Left kidney (tissue), 8 donors: ENCODE measurements at places on chromosomes 2 and 18. TPM values are rescaled to one million over a fixed set of nuclear protein-coding genes. Genes with fewer than 3 reads are reported as not detected.
A peak's percentile ranks its signal among the peaks of the same experiment; 100 is the strongest.

Gene POTEJ
- not detected for polyA plus RNA-seq

- DNase-seq: no peak
Observed at GRCh38 chr2:233234264-233234663, 17.2 kb upstream of the ATG16L1 start.

Gene CCDC85A
- polyA plus RNA-seq: 1.2 TPM

DNA sequence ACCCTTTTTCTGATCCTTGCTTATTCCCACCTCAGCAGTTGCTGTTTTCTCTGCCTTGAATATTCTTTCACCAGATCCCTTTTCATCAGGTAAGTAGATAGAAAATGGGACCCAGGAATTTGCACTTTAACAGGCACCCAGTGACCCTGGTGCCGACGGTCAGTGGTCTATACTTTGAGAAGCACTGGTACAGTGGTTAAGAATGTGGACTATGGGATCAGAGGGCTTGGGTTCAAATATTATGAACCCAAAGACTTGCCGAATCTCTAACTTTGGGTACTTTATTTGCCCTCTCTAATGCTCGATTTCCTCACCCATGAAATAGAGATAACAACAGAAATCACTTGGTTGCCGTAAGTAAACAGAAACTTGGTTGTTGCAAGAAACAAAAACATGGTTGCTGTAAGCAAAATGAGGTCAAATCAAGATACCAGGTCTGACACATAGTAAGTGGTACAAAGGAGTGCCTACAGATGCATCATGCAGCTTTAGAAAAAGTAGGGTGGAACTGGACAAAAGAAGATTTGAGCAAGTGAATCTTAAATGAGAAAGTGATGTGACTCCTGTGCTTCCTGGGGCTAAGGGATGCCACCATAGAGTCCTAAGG is 69.5 kb upstream of the GLS start:
- no peak for DNase-seq

Gene C1QL2
- not detected for polyA plus RNA-seq

GRCh38 chr2:235054475-235054874 is 102.7 kb downstream of the SH3BP4 start:
- DNase-seq: no peak

DNA sequence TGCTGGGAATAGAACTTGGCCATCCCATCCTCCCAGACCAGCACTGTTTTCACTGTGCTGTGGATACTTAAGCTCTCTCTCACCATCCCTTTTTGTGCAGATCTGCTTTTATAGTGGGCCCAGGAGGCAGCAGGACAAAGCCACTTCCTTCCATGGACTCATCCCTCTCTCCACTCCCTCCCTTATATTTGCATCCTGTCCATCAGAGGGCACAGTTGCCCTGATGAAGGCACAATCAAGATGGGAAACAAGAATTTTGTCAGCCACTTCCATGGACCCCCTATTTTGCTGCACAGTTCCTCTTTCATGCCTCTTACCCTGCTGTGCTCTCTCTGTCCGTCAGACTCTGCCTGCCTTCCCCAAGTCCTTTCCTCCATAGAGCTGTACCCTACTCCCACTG is 338.7 kb downstream of the HRH4 start:
- no peak for DNase-seq

- no peak for DNase-seq
Observed at GRCh38 chr2:208363485-208363884, 43.1 kb upstream of the PTH2R start.

DNA sequence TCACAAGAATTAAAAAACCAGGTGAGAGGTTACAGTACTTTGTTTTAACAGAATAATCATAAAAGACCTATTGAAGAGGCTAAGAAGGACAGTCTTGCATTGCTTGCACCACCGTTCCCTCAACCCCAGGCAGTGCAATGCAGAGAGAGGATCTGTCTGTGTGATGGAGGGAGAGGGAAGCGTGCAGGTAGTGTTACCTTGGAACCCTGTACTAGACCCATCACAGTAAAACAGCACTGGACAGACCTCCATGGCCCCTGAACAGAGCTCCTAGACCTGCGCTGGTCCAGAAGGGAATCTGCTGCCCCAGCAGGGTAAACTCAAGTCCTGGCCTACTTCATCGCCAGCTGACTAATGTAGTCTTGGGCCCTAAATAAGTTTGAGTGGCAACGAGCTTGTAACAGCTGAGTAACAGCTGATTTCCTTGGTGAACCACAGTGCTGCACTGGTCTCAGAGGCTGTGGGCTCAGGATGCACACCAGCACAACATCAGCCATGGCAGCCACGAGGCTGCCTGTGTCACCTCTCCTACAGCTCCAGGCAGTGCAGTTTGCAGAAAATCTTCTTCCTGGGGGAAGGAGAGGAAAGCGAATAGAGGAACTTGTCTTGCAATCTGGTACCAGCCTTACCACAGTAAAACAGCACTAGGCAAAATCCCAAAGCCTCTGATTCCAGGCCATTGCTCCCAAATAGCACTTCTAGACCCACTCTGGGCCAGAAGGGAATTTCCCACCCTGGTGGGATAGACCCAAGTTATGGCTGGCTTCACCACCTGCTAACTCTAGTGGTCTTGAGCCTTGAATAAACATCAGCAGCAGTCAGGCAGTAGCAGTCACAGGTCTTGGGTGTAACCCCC is 417.2 kb downstream of the CDH7 start:
- no peak for DNase-seq

GRCh38 chr2:95299961-95300360 is 2.8 kb downstream of the KCNIP3 start:
- no peak for DNase-seq

Gene ATOH8
- polyA plus RNA-seq: 10.3 TPM

- DNase-seq: peak; percentile 75
Observed at GRCh38 chr2:136117909-136118818, at the start of gene CXCR4. TSS of gene CXCR4 (minus strand) at chr2:136118149. CDS start at chr2:136118060, 89 bp downstream.

DNA sequence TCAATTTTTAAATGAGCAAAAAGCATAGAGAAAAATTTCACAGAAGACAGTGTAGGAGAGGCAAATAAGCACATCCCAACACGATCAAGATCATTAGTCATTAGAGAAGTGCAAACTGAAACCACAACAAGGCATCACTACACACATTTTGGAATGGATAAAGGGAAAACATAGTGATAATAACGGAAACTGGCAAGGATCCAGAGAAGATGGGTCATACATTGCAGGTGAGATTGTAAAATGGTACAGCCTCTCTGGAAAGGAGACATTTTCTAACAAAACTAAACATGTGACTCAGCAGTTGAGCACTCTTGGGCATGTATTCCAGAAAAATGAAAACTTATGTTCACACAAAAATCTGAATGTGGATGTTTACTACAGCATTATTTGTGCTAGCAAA is 98.3 kb upstream of the TMEM17 start:
- no peak for DNase-seq

Gene CYP27A1
- polyA plus RNA-seq: 49.7 TPM

Gene PAX8
- polyA plus RNA-seq: 474 TPM

DNA sequence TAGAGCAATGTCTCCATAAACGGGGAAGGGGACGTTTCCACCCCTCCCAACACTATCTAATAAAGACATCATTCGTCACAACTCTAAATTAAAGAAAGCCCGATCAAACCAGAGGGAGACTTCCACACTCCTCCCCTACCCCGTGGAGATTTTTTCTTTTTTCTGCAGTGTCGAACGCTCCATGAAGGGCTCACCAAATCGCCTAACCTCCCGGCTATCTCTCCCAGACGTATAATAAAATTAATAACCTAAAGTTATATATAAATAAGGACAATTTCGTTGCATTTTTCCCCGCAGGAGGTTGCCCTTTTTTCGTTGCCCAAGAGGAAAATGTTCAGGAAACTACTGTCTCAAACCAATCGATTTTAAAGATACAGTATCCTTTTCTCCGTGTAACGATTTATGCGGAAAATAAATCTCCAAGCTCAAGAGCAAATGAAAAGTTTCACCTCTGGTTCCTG is 2.4 kb downstream of the EVX2 start:
- DNase-seq: peak; percentile 46

DNA sequence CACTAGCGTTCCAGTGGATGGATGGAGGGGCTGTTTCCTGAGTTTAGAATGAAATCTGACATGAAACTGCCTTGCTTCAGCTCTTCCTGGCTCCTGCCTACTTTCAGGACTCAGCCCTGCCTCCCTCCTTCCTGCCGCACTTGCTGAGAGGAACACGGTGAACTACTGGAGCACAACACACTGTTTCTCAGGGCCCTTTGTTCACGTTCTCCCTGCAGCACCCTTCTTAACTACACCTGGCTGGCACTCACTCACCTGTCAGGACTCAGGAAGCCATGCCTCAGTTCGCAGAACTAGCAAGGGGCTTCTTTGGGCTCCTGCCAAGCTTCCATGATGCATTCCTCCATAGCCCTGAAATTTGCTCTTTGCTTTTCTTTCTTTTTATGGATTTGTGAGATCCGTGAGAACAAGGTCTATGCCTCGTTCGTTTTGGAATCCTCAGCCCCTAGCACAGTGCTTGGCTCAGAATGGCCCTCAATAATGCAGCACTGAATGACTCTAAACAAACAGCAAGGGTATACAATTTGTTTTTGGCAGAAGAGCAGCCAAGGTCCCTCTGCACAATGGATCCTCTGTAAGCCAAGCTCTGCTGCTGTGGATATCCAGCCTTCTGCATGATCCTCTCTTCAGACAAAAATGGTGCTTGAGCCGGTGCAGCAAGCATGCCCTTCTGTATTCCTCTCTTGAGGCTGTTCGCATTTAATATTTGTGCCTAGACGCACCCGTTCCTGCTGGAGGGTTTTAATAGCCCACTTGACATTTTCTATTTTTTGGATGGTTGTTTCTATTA is 357.0 kb downstream of the TSN start:
- peak; percentile 19 for DNase-seq

DNA sequence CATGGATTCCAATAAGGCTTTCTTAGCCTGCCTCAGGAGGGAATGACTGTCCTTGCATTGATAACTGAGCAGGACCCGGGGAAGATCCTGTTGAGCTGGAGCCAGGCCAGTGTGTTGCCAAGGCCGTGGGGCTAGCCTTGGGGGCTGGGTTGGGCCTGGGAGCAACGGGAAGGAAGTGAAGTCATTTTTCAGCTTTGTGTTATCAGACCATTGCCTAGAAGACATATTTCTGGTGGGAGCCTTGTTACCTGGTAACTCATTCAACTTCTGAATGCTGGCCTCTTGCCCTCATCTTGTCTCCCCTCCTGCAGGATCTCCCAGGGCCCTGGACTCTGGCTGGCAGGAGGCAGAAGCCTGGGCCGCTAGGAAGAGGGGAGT is 92.7 kb upstream of the MGAT5 start:
- no peak for DNase-seq

DNA sequence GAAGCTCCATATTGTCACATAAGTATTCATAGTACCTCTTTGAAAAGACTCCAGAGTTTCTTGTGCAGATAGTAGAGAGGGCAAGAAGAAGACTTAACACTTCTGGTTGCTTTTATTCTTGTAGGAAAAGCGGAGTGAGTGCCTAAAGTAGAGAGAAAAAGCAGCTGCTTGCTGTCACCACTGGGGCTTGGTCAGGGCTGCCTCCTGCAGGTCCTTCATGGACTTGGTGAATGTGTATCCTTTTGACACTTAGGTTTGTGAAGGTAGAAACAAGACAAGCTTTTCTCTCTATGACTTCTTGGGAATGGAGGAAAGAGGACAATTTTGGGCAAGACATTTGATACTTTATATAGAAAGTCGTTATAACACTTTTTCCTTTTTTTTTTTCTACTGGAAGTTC is 312.8 kb upstream of the FANCL start:
- DNase-seq: no peak

Gene RMDN2
- 14.5 TPM for polyA plus RNA-seq

Gene FBXO41
- polyA plus RNA-seq: 2.1 TPM

DNA sequence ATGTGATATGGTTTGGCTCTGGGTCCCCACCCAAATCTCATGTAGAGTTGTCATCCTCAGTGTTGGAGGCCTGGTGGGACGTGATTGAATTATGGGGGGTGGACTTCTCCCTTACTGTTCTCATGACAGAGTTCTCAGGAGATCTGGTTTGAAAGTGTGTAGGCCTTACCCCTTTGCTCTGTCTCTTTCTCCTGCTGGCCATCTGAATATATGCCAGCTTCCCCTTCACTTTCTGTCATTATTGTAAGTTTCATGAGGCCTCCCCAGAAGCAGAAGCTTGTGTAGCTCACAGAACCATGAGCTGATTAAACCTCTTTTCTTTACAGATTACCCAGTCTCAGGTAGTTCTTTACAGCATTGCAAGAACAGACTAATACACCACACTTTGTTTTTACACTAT is 222.3 kb downstream of the DOK6 start:
- no peak for DNase-seq

Gene SPEG
- 10.8 TPM for polyA plus RNA-seq

GRCh38 chr18:34364699-34365098 is 140.0 kb upstream of the NOL4 start:
- no peak for DNase-seq
